ENCODE measurements at places on chromosomes 16 and 17. TPM values are rescaled to one million over a fixed set of nuclear protein-coding genes. Genes with fewer than 3 reads are reported as not detected.
A peak's percentile ranks its signal among the peaks of the same experiment; 100 is the strongest.

The CCDC102A gene
- total RNA-seq, result 8.1 TPM

The PSMD12 gene
- 80.5 TPM for total RNA-seq

The NEUROD2 gene
- total RNA-seq, result not detected

The CACNG3 gene
- not detected for total RNA-seq

The OR1E2 gene
- total RNA-seq, result not detected

The ACSM2A gene
- not detected for total RNA-seq

The CCDC200 gene
- not detected for total RNA-seq

The PRAC2 gene
- total RNA-seq, result not detected

- no peak overlapping the region for H3K4me3 ChIP-seq
- DNase-seq, result no peak
- H3K4me1 ChIP-seq, result no peaks in the 10 kb centered on the region
- no peak overlapping the region for H3K27ac ChIP-seq
- H3K27me3 ChIP-seq, result no peaks in the 10 kb centered on the region
These were observed 79.6 kb downstream of the PGS1 start for GRCh38 chr17:78458091-78458490.

GRCh38 chr16:85359147-85359822, 247.0 kb upstream of the CIBAR2 start:
- no peaks in the 10 kb centered on the region for H3K27me3 ChIP-seq
- no peak overlapping the region for H3K4me3 ChIP-seq
- no peaks in the 10 kb centered on the region for H3K36me3 ChIP-seq
- H3K27ac ChIP-seq, result no peak overlapping the region
- H3K4me1 ChIP-seq, result peaks cover 24% of the 10 kb centered on the region

DNA sequence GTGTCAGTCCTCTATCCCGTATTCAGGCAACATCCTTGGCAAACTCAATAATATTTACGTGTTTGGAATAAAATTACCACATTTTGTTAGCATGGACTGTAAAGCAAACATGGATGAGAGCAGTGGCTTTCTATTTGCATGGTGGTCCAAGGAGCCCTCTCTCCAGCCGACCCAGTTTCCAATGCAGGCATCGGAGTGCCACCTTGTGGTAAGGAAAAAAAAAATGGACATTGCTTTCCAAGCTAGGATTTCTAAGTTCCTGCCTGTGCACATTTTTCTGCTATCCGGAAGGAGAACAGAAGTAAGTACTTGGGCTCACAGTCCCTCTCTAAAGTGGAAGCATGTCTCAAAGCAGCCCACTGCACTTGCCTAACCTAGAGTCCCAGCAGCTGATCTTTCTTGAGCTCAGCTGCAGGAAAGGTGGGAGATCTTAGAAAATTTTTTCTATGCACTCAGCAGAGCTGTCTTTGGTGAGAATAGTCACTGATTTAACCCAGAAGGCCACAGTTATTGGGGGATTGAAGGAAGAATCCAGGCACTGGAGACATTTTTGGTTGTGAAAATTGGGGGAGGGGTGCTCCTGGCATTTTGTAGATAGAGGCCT, 46.0 kb upstream of the ERCC4 start:
- no peaks in the 10 kb centered on the region for H3K4me1 ChIP-seq
- H3K4me3 ChIP-seq, result no peak overlapping the region
- DNase-seq, result peak; percentile 10
- no peaks in the 10 kb centered on the region for H3K36me3 ChIP-seq
- H3K27me3 ChIP-seq, result peaks cover 59% of the 10 kb centered on the region

- H3K4me3 ChIP-seq, result no peak overlapping the region
- 0 out of 2 replicates have a peak, but pooled peaks cover 4% of the 10 kb centered on the region for H3K4me1 ChIP-seq
- DNase-seq, result no peak
- H3K27ac ChIP-seq, result no peak overlapping the region
- no peaks in the 10 kb centered on the region for H3K27me3 ChIP-seq
- peaks cover 5% of the 10 kb centered on the region for H3K36me3 ChIP-seq
These were observed 66.6 kb downstream of the SIAH1 start for GRCh38 chr16:48318630-48319029.

DNA sequence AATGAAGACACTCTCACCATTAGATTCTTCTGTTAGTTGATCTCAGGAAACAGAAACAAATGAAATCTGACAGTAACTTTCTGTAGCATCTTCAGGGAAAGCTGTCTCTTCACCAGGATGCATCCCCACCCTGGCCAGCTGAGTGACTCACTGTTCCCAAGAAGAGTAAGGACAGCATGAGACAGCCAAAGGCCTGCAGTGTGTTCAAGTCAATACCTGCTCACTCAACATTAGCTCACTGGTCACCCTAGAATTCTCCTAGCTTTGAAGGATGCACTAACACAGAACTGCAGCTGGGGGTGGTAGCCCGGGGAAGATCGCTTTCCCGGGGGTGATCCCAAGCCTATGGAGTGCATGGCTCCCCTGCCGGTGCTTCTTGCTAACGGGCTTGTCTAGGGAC, 28.2 kb upstream of the CLEC18B start:
- peaks cover 37% of the 10 kb centered on the region for H3K4me1 ChIP-seq
- DNase-seq, result no peak
- H3K36me3 ChIP-seq, result peaks cover 7% of the 10 kb centered on the region
- H3K4me3 ChIP-seq, result no peak overlapping the region
- H3K27ac ChIP-seq, result peak overlapping the region; percentile 53
- H3K27me3 ChIP-seq, result no peaks in the 10 kb centered on the region

DNA sequence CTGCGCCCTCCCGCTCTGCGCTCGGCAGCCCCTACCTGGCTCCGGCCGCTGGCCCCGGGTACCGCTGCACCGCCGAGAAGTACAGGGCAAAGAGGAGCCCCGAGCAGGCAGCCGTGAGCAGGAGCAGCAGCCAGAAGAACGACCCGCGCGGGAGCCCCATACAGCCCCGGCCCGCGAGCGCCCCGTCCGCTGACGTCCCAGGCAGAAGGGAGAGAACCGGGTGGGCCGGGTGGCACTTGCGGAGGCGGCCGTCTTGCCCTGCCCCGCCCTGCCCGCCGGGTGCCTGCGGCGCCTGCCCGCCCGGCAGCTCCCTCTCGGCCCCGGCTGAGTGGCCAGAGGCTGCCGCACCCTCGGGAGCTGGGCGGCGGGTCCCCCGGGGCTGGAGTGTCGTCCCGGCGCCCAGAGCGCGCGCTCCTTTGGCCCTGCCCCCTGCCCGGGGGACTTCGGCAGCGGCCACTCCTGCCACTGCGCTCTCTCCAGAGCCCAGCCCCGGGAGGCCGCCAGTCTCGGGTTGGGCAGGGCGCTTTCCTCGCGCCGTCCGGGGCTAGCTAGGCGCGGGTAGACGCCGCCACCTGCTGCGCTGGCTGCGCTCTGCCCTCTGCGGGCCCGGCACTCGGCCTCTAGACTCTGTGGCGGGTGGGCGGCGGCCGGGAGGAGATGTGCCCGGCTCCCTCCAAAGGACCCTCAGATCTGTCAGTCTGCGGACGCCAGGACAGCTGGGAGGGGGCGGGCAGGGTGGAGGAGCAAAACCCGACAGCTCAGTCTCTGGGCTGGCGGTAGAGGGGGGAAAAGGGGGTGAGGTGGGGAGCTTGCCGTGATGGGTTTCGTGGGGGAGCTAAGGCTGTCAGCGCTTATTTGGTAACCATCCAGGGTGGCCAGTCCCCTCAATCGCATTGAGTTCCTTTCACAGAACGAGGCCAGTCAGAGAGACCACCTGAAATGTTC, at the start of gene ST6GALNAC2:
ST6GALNAC2 (minus strand) TSS at position 212 of the 945 bp plus-strand sequence; CDS start at position 160, 52 bp downstream.
- peak; percentile 94 for DNase-seq
- H3K27ac ChIP-seq, result no peak within 1 kb of the TSS
- peak within 1 kb of the TSS; percentile 52 for H3K4me3 ChIP-seq
- H3K36me3 ChIP-seq, result no peaks in the 10 kb centered on the region

DNA sequence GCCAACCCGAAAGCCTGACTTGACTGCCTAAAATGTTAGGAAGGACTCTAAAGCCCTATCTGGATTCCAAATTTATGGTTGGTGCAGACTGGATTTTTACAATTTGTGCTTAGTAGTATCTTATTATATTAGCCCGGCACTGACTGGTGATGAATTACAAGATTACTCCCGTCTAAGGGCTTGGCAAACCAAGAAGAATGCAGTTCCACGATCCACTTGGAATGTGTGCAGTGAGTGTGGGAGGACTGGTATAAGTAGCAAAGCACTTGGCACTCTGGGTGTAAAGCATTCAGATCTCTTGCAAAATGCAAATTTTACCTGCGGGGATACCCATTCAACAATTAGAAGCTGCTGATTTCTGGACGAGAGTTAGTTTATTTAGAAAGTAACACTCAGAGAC, 539.4 kb downstream of the MAF start:
- no peaks in the 10 kb centered on the region for H3K27me3 ChIP-seq
- H3K4me1 ChIP-seq, result no peaks in the 10 kb centered on the region
- H3K36me3 ChIP-seq, result no peaks in the 10 kb centered on the region
- H3K4me3 ChIP-seq, result no peak overlapping the region
- no peak overlapping the region for H3K27ac ChIP-seq
- DNase-seq, result no peak

GRCh38 chr16:27640277-27640600, 90.3 kb downstream of the KATNIP start:
- H3K4me3 ChIP-seq, result no peak overlapping the region
- no peaks in the 10 kb centered on the region for H3K36me3 ChIP-seq
- no peak for DNase-seq

DNA sequence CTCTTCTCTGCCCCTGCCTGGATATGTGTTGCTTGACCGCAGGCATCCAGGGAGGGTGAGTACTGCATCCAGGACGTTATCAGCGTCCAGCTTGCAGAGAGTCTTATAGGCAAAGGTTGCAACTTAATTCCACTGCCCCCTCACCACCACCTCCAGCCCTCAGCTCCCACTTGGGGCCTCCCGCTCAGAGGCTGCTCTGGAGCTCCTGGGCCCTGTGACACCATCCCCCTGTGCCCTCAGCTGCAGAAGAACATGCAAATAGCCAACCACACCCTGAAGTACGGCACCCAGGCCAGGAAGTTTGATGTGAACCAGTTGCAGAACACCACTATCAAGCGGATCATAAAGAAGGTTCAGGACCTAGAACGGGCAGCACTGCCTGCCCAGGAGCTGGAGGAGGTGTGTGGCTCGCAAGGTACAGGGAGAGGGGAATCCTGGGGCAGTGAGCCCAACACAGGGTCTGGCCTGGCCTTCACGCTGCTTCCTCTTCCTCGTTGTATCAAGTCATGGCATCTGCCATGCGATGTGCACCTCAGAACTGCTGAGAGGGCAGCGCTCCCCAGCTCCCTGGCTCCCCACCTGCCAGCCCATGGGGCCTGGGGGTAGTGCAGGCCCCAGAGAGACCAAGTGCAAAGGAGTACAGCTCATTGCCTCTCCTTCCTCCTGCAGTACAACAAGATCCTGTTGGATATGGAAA, 9.6 kb downstream of the ACE start:
- no peak overlapping the region for H3K27ac ChIP-seq
- no peaks in the 10 kb centered on the region for H3K4me1 ChIP-seq
- no peaks in the 10 kb centered on the region for H3K36me3 ChIP-seq
- DNase-seq, result no peak
- H3K4me3 ChIP-seq, result no peak overlapping the region
- peaks cover 38% of the 10 kb centered on the region for H3K27me3 ChIP-seq

GRCh38 chr16:65837464-65837863, 529.0 kb upstream of the CDH5 start:
- H3K36me3 ChIP-seq, result no peaks in the 10 kb centered on the region
- no peak overlapping the region for H3K4me3 ChIP-seq
- H3K27me3 ChIP-seq, result peaks cover 13% of the 10 kb centered on the region

GRCh38 chr17:59154721-59155438, at the start of gene SKA2:
TSS of gene SKA2 (minus strand) at chr17:59155186. CDS start at chr17:59155163, 23 bp downstream.
- H3K4me1 ChIP-seq, result peaks cover 52% of the 10 kb centered on the region
- peak within 1 kb of the TSS; percentile 71 for H3K27ac ChIP-seq
- H3K4me3 ChIP-seq, result peak within 1 kb of the TSS; percentile 80
- no peaks in the 10 kb centered on the region for H3K27me3 ChIP-seq

DNA sequence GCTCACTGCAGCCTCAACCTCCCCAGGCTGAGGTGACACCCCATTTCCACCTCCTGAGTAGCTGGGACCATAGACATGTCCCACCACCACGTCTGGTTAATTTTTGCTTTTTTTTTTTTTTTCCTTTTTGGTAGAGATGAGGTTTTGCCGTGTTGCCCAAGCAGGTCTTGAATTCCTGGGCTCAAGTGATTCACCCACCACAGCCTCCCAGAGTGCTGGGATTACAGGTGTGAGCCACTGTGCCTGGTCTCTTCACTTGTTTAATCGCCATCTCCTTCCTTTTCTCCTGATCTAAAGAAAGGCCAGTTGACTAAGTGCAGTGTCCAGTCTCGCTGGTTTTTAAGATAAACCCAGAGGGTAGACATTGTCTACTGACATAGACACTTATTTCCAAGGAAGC, 152.0 kb downstream of the C16orf95 start:
- H3K36me3 ChIP-seq, result no peaks in the 10 kb centered on the region
- peaks cover 21% of the 10 kb centered on the region for H3K4me1 ChIP-seq
- H3K27ac ChIP-seq, result no peak overlapping the region
- no peak for DNase-seq

DNA sequence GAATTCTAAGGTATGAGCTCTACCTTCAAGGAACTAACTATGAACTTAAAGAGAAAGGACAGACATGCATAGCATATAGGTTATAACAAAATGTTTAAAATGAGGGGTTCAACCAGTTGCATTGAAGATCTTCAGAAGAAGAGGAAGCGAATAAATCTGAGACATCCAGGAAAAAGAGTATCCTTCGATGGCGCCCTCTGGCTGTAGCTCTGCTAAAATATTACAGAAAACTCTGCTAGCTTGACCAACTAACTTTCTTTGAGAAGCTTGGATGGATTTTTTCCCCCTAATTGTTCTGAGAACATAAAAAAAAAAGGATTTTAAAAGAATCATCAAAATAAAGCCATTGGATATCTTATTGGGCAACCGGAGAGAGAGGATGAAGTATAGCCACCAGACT, 659.9 kb upstream of the SOX9 start:
- H3K4me1 ChIP-seq, result no peaks in the 10 kb centered on the region
- H3K4me3 ChIP-seq, result no peak overlapping the region
- no peak for DNase-seq
- H3K27ac ChIP-seq, result no peak overlapping the region
- no peaks in the 10 kb centered on the region for H3K36me3 ChIP-seq
- no peaks in the 10 kb centered on the region for H3K27me3 ChIP-seq

DNA sequence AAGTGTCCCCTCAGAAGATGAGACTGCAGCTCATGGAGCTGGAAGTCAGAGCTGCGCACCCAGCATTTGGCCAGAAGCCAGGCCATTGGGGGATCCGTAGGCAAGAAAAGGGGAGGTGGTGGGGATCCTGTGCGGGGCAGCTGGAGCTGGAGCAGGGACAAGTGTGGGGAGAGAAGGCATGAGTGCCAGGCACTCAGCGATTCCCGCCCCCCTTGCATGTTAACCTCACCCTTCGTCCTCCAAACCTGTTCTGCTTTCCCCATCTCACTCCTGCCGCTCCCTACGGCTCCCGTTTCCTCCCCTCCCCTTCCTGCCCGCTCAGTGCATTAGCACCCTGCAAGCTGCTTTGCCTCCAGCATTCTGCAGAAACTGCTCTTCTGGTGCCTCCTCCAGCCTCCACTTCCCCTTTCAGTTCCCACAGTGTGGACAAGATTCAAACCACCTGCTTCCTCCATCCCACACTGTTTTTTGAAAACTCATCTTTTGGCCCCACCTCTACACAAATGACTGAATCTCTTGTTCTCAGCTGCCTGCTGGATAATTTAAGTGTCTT, 5.6 kb downstream of the ALOX15 start:
- no peak overlapping the region for H3K4me3 ChIP-seq
- H3K4me1 ChIP-seq, result peaks cover 10% of the 10 kb centered on the region
- H3K36me3 ChIP-seq, result no peaks in the 10 kb centered on the region
- no peak for DNase-seq
- H3K27ac ChIP-seq, result no peak overlapping the region
- H3K27me3 ChIP-seq, result peaks cover 5% of the 10 kb centered on the region
